ENCODE measurements at places on chromosomes 3 and 15.

GRCh38 chr3:50475348-50475747 lies 28.1 kb downstream of the CACNA2D2 start:
- DNase-seq, result no peak

DNA sequence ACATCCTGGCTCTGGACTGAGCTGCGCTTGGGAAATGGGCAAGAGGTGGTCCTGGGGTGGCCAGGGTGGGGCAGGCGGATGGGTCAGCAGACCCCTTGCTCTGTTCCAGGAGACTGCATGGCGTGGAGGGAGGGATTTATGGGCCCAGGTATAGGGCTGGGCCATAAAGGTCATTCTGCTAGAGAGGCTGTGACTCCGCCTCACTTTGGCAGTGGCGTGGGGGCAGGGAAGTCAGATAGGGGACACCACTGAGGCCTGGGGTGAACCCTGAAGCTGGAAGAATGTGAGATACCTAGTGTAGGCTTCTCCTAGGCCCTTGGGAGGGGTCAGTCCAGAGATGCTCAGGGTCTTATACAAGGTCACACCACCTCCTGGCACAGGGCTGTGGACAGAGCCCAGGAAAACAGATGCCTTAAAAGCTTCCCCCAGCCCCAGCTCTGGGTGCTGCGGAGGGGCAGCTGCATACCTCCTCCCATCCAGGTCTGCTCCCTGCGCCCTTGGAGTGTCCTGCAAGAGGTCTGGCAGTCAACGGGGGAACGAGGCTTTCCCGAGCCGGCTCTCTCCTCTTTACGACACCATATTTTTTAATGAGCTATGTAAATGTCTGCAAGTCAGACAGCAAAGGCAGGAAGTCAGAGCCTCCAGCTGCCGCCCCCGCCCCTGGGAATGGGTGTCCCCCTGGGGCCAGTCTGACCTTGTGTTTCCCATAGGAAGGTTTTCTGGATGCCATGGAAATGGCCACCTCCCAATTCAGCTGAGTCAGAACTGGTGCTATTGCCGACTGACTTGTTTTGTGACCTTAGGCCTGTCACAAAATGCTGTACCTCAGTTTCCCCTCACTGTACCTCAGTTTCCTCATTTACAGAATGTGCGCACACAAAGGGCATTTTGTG lies 26.3 kb downstream of the LINGO1 start:
- no peak for DNase-seq

- DNase-seq, result no peak
These were observed 124.7 kb upstream of the CCNL1 start for GRCh38 chr3:157284688-157285087.

DNA sequence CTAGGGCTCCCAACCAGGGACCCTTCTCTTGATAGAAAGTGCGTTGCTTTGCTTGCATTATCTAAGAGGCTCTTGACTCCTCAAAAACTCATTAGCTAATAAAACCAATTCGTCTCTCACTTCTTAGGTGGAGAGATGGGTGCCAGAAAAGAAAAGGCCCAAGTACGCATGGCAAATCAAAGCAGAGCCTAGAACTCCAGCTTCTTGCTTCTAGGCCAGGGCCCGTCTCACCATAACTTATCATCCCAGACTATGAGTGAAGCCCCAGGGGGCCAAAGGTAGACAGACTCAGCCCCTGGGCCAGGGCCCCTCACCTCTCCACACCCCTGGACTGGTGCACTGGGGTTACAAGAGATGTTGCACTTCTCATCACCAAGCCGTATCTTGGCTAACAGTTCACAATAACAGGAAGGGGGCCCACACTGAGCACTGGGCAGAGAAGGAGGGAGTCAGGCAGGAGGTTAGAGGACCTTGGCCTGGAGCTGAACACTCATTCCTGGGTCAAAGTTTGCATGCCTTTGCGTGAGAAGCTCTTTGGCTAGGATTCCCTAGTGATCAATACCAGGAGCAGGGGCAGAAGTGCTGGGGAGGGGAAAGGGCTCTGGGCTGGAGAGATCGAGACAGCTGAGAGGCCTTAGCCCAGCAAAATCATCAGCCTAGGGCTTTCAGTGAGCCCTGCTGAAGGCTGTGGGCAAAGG lies 5.4 kb upstream of the CYP1A1 start:
- DNase-seq, result no peak

DNA sequence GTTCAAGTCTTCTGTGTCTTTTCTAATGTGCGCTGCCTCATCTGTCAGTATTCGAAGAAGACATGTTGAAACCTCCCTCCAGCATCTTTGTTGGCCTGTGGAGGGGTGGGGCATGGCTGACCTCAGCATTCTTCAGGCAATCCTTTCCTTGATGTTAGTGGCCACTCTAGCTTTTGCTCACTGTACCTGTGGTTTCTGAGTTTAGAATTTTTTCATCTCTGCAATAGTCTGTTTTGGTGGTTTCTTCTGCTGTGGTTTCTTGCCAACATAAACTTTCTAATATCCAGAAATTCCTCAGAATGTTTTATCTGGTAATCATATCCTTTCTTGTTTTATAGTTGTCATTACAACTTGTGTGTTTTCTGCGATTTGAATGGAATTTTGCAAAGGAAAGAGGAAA lies 251.3 kb upstream of the NR2E3 start:
- DNase-seq, result no peak

- no peak for DNase-seq
These were observed 56.1 kb downstream of the SYN2 start for GRCh38 chr3:12060139-12060845.
